Kidney (tissue), 22 donors: ENCODE measurements at places on chromosomes 11 and 22.

DNA sequence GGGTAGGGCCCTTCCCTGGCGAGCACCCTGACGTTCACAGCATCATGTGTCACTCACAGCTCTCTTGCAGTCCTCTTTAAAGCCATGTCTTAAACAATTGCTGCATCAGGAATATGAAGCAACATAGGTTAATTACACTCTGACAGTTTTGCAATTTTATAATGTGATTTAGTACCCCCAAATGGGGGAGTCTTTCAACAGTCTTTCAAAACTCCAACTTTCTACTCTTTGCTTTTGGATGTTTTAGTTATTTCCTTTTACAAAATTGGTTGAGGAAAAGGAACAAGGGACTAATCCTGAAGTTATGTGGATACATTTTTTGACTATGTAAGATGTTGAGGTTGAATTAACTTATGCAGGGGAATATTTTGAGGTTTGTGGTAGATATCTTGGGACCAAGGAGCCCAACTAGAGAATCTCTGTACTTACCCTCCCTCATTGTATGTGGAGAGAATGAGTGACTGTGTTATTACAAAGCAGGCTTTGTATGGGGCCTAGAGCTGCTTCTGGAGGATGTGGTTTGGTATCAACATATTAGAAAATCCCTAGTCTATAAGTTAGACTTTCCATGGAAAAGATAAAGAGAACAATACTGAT is at the start of gene MMP8:
Gene MMP8 (minus strand): TSS at position 51 of the 597 bp plus-strand sequence. CDS start 99 bp downstream, outside the sequence.
- DNase-seq: no peak

DNA sequence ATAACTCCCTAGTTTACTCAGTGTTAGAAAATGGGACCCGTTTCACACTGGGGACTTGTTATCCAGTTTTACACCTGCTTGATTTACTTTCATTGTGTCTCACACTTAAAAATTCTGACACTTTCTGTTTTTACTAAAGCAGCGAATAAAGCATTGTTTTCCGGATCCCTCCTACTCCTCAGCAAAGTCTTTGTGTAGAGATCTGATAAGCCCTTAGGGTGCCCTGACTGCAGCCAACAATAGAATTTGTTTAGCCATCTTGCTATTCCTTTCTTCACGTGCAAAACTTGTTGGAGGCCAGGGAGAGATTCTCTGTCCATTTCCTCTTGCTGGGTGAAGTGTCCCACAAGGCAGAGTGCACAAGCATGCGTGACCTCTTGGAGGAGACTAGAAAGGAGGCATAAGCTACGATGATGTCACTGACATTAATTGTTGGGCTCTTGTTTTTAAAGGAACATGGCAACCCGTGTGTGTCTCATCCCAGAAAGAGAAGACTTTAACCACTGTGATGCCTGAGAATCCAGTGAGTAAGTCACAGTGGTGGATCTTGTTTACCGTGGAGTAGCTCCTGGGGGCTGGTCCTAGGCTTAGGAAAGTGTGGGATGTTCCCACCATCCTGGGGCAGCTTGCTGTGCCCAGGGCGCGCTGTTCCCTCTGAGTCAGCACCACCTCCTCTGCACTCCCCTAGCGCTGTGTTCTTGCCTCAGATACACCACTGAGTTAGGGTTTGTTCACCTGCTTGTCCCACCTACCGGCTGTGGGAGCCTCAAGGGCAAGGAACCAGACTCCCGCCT is 27.7 kb downstream of the MICAL2 start:
- DNase-seq: no peak

- no peak for DNase-seq
Measured at GRCh38 chr11:119472186-119472855, 49.3 kb upstream of the THY1 start.

DNA sequence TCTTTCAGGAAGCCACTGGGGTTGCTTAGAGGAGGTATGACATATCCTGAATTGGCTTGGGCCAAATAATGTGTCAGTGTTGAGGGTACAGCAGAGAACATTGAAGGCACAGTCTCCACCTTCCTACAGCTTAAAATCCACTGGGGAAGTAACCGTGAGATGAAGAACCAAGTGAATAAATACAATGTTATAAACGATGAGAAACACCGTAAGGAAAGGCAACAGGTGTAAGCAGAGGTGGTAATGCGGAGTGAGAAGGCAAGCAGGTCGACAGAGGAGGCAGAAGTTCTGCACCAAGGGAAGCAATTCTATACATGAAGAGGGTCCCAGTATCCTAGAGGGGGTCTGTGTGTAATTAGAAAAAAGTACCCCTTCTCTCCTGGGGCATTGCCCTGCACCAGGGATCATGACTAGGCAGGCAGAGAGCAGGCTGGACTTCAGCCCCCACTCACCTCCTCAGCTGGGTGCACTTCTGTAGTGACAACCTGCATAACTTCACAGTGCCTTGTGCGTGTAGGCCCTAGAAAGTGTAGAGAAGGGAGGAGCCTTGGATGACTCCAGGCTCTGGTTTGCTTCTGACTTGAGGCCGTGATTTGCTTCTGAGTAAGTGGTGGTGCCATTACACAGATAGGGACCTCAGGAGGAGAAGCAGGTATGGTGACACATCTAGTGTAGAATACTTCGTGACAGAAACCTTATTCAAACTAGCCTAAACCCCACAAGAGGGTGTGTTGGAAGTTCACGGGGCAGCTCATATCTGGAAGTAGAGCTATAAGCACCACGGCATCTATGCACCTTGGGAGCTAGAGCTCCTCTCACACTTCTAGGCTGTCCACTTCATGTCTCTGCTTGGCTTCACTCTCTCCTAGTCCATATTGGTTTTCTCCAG is 4.9 kb downstream of the MYOD1 start:
- DNase-seq: peak; percentile 6

- DNase-seq: peak; percentile 78
Measured at GRCh38 chr11:12675951-12676711, 1.9 kb downstream of the TEAD1 start.

DNA sequence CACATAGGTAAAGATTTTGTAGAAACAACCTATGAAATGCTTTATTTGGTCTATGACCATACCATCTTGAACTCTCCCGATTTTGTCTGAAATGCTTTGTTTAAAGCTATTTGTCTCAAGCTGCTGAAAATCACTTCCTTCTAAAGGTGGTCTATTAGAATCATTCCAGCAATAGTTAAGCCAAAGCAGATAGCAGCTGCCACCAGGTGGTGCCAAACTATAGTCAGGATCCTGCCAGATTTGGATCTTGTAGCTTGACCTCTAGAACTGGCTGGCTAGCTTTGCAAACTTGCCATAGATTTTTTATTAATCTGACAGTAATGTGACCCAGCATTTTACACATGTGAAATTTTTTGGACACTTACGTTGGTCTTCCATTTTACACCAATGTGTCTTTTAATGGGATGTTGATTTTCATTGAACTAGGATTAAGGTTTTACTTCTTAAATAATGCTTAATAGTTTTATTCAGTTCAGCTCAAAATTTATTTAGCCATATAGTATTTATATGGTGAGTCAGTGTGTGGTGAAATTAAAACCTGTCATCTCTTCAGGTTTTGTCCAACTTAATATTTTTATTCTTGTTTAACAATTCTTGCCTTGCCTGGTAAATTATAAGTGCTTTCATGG is 19.7 kb downstream of the CTR9 start:
- DNase-seq: peak; percentile 72

- DNase-seq: no peak
Measured at GRCh38 chr11:116636341-116636929, 136.4 kb downstream of the BUD13 start.
